ENCODE measurements at places on chromosomes 2 and 18. TPM values are rescaled to one million over a fixed set of nuclear protein-coding genes. Genes with fewer than 3 reads are reported as not detected.

Gene POTEI
- not detected for total RNA-seq

Gene SPATA3
- total RNA-seq: not detected

Gene L3MBTL4
- total RNA-seq: 15.0 TPM

Gene CCT7
- 106 TPM for total RNA-seq

Gene VAMP8
- total RNA-seq: 29.2 TPM

Gene PRSS56
- not detected for total RNA-seq

- no peaks in the 10 kb centered on the region for H3K27me3 ChIP-seq
- no peak overlapping the region for H3K4me3 ChIP-seq
- no peaks in the 10 kb centered on the region for H3K4me1 ChIP-seq
- H3K27ac ChIP-seq: no peak overlapping the region
- DNase-seq: no peak
- peaks cover 2% of the 10 kb centered on the region for H3K36me3 ChIP-seq
These were observed 58.1 kb downstream of the COA5 start for GRCh38 chr2:98550165-98550564.

DNA sequence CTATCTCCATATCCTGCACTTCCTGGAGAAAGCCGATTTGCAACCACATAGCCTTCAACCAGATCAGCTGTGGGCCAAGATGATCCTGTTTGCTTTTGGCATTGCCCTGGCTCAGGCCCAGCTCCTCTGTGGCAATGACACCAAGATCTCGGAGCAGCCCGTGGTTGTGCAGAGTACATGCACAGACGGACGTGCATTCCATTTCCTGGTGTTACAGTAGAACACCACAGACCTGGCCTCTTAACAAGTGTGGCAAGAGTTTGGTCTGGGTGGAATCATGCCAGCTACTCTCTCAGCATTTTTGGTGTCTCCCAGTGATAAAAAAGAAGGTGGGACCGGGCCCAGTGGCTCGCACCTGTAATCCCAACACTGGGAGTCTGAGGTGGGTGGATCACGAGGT, 20.0 kb downstream of the MALT1 start:
- H3K36me3 ChIP-seq: peaks cover 9% of the 10 kb centered on the region
- H3K4me3 ChIP-seq: no peak overlapping the region
- no peak overlapping the region for H3K27ac ChIP-seq
- H3K27me3 ChIP-seq: no peaks in the 10 kb centered on the region

DNA sequence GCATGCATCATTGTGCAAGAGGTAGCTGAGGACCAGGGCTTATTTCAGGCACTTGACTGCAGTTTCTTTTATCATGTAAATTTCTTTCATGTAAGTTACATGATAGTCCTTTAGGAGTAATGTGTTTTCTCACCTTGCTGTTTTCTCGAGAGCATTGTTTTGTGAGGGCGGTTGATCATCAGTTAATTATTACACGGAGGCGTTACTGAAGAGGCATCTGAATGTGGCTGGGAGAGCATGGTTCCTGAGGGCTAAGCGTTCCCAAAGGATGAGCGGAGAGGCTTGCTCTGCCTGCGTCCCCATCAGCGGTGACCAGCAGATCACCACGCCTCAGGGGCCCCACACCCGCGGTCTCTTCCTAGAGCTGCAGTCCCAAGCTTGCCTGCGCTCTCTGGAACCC, 156.1 kb upstream of the NFATC1 start:
- no peaks in the 10 kb centered on the region for H3K36me3 ChIP-seq
- H3K4me1 ChIP-seq: no peaks in the 10 kb centered on the region
- no peak overlapping the region for H3K4me3 ChIP-seq
- DNase-seq: no peak

GRCh38 chr18:51668607-51669006, 471.1 kb upstream of the MEX3C start:
- H3K4me1 ChIP-seq: no peaks in the 10 kb centered on the region
- DNase-seq: no peak
- H3K36me3 ChIP-seq: no peaks in the 10 kb centered on the region

DNA sequence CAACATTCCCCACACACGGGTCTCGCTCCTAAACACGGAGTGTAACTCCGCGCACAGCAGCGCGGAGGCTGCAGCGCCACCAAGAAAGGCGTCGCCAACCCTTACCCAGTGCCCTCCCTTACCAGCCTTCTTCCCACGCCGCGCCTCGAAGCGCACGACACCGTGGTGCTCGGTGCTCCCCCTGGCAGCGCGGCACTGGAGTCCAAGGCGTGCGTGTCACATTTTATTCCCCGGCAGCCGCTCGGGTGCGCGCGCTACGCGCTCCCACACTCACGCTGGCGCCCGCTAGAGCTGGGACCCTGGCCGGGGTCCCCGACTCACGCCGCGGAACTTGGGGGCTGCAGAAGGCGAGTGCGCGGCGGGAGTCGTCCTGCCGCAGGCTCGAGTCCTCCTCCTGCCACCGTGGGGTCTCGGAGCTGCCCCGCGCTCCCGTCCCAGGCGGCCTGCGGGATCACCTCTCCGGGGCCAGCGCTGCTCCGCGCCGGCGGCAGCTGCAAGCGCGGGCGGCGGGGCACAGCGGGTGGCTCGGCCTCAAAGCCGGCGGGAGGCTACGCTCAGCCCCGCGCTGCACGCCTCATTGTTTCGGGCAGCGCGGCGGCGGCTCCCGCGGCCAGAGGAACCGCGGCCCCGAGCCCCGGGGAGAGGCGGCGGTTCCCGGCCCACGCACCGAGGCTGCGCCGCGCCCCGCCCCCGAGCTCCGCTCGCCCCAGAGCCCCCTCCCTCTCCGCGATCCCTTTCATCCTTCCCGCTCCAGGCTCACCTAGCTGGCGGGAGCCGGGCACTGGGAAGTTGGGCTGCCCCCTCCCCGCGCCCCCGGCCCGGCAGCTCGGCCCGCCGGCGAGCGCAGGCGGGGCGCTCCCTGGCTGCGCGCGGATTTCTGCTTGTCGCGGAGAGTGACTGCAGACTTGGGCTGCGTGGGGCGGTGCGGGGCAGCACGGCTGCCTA, at the start of gene ST6GAL2:
ST6GAL2 (minus strand) TSS at position 197 of the 945 bp plus-strand sequence. CDS start 42,190 bp downstream, outside the sequence.
- no peak for DNase-seq
- no peak within 1 kb of the TSS for H3K4me3 ChIP-seq
- H3K27ac ChIP-seq: peak within 1 kb of the TSS; percentile 50
- H3K27me3 ChIP-seq: no peaks in the 10 kb centered on the region

DNA sequence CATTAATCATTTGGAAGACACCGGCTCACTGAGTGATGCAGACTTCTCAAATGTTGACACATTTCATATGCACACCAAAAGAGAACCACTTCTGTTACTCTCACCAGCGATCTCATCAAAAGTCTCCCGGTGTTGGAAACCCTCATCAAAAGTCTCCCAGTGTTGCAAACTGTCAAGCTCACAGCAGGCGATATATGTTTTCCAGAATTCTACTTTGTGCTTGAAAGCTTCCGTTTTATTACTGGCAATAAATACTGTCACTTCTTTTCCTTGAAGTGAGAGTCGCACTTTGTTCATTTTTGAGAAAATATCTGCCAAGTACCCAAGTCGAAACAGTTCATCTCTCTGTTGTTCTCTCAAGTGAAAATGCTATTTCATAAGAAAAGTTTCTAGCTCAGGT, 20.5 kb downstream of the MLPH start:
- H3K27ac ChIP-seq: peak overlapping the region; percentile 4
- H3K27me3 ChIP-seq: no peaks in the 10 kb centered on the region
- DNase-seq: no peak
- H3K4me3 ChIP-seq: no peak overlapping the region
- H3K36me3 ChIP-seq: no peaks in the 10 kb centered on the region

GRCh38 chr18:24514439-24514838, 54.0 kb downstream of the HRH4 start:
- no peaks in the 10 kb centered on the region for H3K4me1 ChIP-seq
- H3K4me3 ChIP-seq: no peak overlapping the region
- H3K36me3 ChIP-seq: no peaks in the 10 kb centered on the region
- no peaks in the 10 kb centered on the region for H3K27me3 ChIP-seq
- no peak overlapping the region for H3K27ac ChIP-seq
- no peak for DNase-seq

- H3K36me3 ChIP-seq: no peaks in the 10 kb centered on the region
- no peaks in the 10 kb centered on the region for H3K27me3 ChIP-seq
- no peaks in the 10 kb centered on the region for H3K4me1 ChIP-seq
- no peak for DNase-seq
These were observed 14.4 kb upstream of the RPE start for GRCh38 chr2:209988010-209988409.

DNA sequence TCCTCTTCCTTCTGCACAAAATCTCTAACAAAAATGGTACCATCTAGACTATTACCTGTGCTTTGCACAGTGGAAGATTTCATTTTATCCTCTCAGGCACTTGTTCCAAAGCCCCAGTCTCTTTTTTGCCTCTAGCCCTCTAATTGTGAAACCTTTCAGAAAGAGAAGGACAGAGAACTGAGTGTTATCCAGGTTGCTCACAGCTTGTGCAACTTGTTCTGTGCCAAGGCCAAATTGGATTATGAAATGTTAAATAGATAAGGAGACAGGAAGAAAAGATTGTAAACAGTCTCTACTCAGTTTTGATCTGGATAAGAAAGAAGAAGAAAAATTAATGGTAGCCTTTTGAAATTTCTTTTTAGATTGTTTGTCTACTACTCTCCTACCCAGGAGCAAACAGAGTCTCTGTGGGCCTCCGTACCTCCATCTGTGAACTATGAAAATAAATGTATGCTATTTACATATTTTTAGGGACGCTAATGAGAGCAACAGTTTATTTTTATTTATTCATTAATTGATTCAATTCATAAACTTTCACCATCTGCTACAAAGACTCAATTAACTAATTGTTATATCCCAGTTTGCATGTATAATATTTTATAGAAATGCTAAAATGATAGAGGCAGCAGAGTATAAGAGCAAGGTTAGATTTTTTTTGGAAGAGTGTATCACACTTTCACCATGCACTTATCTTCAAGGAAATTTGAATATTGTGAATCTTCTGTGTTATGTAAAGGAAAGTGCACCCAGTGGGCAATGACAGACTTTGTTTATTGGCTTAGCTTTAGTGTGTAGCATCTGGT, 339.0 kb upstream of the ETAA1 start:
- H3K27me3 ChIP-seq: no peaks in the 10 kb centered on the region
- no peak for DNase-seq
- no peak overlapping the region for H3K4me3 ChIP-seq
- no peaks in the 10 kb centered on the region for H3K36me3 ChIP-seq
